ENCODE measurements at places on chromosomes 5 and 9. TPM values are rescaled to one million over a fixed set of nuclear protein-coding genes. Genes with fewer than 3 reads are reported as not detected.

Gene CYLC2
- not detected for total RNA-seq

- no peak for DNase-seq
- H3K27ac ChIP-seq = no peak overlapping the region
- H3K4me1 ChIP-seq = peaks cover 27% of the 10 kb centered on the region
- no peaks in the 10 kb centered on the region for H3K36me3 ChIP-seq
- H3K4me3 ChIP-seq = no peak overlapping the region
These were observed 29.1 kb downstream of the GADD45G start for GRCh38 chr9:89633920-89634319.

GRCh38 chr5:74586856-74587255 is 53.7 kb downstream of the ENC1 start:
- H3K4me3 ChIP-seq = no peak overlapping the region
- no peaks in the 10 kb centered on the region for H3K4me1 ChIP-seq
- H3K27me3 ChIP-seq = no peaks in the 10 kb centered on the region
- no peaks in the 10 kb centered on the region for H3K36me3 ChIP-seq
- no peak overlapping the region for H3K27ac ChIP-seq

- peaks cover under 1% of the 10 kb centered on the region for H3K27me3 ChIP-seq
- peaks cover 63% of the 10 kb centered on the region for H3K4me1 ChIP-seq
- H3K36me3 ChIP-seq = no peaks in the 10 kb centered on the region
- peak; percentile 71 for DNase-seq
- peak overlapping the region; percentile 71 for H3K27ac ChIP-seq
These were observed 74.5 kb downstream of the ADAMTS2 start for GRCh38 chr5:179270581-179271427.

DNA sequence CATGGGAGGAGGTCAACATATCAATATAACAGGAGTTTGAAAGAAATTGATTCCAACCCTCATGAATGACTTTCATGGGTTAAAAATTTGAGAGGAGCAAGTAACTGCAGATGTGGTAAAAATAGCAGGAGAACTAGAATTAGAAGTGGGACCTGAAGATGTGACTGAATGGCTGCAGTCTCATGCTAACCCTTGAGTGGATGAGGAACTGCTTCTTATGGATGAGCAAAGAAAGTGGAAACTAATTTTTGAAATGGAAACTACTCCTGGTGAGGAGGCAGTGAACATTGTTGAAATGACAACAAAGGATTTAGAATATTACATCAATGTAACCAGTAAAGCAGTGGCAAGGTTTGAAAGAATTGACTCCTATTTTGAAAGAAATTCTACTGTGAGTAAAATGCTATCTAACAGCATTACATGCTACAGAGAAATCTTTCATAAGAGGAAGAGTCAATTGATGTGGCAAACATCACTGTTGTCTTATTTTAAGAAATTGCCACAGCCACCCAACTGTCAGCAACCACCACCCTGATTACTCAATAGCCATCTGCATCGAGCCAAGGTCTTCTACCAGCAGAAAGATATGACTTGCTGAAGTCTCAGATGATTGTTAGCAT is 1683.2 kb downstream of the MAT2B start:
- H3K27me3 ChIP-seq = no peaks in the 10 kb centered on the region
- DNase-seq = no peak
- H3K4me3 ChIP-seq = no peak overlapping the region
- no peak overlapping the region for H3K27ac ChIP-seq
- no peaks in the 10 kb centered on the region for H3K36me3 ChIP-seq

DNA sequence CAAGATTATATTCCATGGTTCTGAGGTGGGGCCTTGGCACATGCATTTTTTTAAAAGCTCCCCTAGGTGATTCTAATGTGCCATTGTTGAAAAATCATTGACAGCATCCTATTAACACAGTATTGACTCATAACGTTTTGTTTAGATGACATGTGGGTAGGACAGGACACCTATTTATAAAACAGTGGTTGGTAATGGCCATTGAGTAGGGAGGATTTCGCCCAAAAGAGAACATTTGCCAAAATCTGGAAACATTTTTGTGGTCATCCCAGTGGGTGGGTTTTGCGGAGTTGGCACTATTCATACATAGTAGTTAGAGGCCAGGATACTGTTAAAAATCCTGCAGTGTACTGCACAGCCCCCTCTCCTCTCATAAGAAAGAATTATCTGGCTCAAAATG is 6.4 kb upstream of the CHD1 start:
- DNase-seq = no peak
- H3K4me1 ChIP-seq = peaks cover 17% of the 10 kb centered on the region
- no peak overlapping the region for H3K4me3 ChIP-seq
- H3K36me3 ChIP-seq = no peaks in the 10 kb centered on the region
- no peak overlapping the region for H3K27ac ChIP-seq

DNA sequence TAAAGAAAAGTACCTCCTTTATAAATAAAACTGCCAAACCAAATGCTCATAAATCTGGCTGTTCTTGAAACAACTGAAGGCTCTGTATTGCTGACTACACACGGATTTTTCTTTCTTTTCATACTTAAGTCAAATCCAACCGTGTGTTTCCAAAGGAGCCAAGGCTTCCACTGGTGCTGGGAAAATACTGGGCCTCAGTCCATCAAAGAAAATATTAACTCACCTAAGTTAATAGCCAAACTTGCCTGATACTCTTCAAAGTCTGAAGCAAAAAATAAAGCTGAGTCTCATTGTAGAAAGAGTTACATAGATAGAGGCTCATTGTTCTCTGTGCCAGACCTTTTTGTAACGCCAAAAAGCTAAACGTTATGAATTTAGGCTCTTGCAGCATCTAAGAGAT is 350.4 kb upstream of the CDH9 start:
- no peaks in the 10 kb centered on the region for H3K4me1 ChIP-seq

GRCh38 chr5:164302533-164303235 is 797.3 kb downstream of the MAT2B start:
- H3K36me3 ChIP-seq = no peaks in the 10 kb centered on the region
- H3K27ac ChIP-seq = no peak overlapping the region
- no peak for DNase-seq
- H3K27me3 ChIP-seq = no peaks in the 10 kb centered on the region
- no peaks in the 10 kb centered on the region for H3K4me1 ChIP-seq
- no peak overlapping the region for H3K4me3 ChIP-seq

- no peak overlapping the region for H3K27ac ChIP-seq
- no peaks in the 10 kb centered on the region for H3K27me3 ChIP-seq
- no peak overlapping the region for H3K4me3 ChIP-seq
- DNase-seq = no peak
- no peaks in the 10 kb centered on the region for H3K36me3 ChIP-seq
- no peaks in the 10 kb centered on the region for H3K4me1 ChIP-seq
These were observed 112.6 kb downstream of the CAVIN4 start for GRCh38 chr9:100690438-100690837.

DNA sequence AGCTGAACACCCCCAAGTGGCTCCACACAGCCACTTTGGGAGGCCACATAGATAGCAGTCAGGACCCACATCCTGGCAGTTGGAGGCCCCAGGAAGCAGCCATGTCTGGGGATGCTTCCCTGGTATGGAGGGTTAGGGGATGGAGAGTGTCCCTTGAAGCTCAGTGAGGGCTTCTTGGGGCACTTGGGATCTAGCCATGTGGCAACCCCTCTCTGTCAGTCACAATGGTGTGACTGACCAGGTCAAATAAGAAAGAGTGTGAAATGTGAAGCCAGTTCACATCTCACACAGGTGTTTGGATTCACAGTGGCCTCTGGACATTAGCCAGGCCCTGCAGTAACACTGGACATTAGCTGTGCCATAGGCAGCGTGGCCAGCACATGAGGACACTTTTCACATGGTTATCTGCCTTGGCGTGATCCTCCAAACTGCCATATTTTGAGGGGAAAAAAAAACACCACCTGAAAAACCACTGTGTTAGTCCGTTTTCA is 53.9 kb upstream of the IL17B start:
- no peak overlapping the region for H3K4me3 ChIP-seq
- no peaks in the 10 kb centered on the region for H3K27me3 ChIP-seq
- H3K4me1 ChIP-seq = peaks cover 21% of the 10 kb centered on the region
- no peak overlapping the region for H3K27ac ChIP-seq
- peaks cover 11% of the 10 kb centered on the region for H3K36me3 ChIP-seq
- DNase-seq = no peak

DNA sequence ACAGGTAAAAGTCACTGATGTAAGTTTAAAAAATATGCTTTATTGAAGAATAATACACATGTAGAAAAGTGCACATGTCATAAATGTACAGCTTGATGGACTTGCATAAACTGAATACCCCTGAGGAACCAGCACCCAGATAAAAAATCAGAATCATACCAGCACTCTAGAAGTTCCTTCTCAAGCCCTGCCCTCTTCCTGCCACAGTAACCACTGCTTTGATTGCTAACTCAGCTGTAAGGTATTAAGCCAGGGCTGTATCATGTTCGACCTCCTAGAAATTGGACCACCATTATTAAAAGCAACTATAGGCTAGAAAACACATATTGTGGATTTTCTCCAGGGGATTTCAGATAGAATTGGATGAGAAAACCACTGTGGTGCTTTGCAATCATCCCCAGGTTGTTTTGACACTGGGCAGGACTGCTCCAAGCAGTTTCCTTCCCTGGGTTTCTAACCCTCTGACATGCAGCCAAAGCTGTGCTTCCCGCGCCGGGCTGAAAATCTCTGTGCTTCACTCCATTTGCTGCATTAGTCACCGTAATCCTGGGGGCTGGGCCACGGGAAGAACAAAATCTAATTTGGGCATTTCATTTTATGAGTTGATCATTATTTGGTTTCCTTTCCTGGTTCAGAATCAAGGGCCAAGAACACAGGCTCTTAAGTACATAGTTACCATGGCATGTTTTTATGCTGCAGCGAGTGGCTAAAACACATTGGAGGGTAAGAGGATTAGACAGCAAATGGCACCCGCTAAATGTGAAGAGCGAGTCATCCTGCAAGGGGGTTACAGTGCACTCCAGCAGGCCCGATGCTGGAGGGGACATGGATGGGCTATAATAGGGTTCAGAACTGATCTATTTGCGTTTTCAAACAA is 139.4 kb upstream of the IL12B start:
- no peaks in the 10 kb centered on the region for H3K36me3 ChIP-seq
- H3K27ac ChIP-seq = no peak overlapping the region
- no peaks in the 10 kb centered on the region for H3K27me3 ChIP-seq

- no peak overlapping the region for H3K4me3 ChIP-seq
- peaks cover 16% of the 10 kb centered on the region for H3K4me1 ChIP-seq
- no peaks in the 10 kb centered on the region for H3K27me3 ChIP-seq
- no peak for DNase-seq
These were observed 101.1 kb downstream of the FGF18 start for GRCh38 chr5:171520300-171521174.

Gene FBP2
- not detected for total RNA-seq

DNA sequence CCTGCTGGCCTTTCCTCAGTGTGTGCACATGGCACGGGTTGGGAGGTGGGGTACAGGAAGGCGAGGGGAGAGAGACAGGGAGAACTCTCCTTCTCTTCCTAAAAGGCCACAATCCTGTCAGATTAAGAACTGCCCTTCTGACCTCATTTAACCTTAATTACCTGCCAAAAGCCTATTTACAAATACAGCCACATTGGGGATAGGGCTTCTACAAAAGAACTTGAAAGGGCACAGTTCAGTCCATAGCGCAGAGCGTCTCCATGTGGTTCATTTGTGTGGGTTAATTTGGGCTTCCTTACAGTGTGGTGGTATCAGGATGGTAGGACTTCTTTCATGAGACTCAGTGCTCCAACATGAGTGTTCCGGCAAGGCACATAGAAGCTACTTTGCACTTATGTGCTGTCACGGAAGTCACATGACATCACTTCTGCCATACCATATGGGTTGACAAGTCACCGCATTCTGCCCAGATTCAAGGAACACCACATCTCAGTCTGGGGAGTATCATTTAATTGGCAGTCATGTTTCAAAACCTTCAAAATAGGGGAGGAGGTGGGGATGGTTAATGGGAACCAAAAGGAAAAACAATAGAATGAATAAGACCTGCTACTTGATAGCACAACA is 46.8 kb downstream of the NLN start:
- no peak overlapping the region for H3K27ac ChIP-seq
- DNase-seq = no peak
- no peaks in the 10 kb centered on the region for H3K4me1 ChIP-seq

Gene PLAC8L1
- not detected for total RNA-seq

Gene ACTBL2
- total RNA-seq = not detected

- H3K4me3 ChIP-seq = no peak overlapping the region
- peak overlapping the region; percentile 61 for H3K27ac ChIP-seq
- H3K36me3 ChIP-seq = peaks cover 51% of the 10 kb centered on the region
These were observed 103.9 kb upstream of the DMRT1 start for GRCh38 chr9:737400-738120.

DNA sequence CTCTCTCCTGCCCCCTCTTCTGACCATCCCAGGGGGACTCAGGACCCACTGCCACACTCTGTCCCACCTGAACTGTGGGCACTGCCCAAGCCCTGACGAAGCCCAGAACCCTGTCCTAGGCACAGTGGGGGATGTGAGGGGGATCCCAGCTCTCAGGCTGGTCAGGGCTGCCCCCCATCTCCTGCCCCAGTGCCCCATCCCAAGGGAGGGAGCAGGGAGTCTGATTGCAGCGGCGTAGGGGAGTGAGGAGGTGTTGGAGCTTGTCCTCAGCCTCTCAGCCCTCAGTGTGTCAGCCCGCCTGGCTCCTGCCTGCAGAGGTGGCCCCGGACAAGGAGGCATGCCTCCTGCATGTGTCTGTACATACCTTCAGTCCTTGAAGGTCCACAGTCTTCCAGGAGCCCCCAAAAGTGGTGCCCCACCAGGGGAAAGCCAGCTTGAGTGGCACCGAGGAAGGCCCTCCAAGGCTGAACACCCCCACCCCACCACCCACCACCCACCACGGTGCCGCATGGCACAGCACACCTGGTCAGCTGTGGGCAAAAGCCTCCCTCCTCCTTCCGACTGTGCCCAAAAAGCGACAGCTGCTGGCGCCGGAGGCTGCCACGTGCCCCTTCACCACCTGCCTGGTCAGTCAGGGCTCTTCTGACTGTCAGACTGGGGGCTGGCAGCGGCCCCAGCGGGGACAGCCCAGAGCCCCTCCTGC is 930 bp downstream of the SARDH start:
- H3K4me3 ChIP-seq = peak overlapping the region; percentile 46
- H3K36me3 ChIP-seq = no peaks in the 10 kb centered on the region
- no peak overlapping the region for H3K27ac ChIP-seq
- no peaks in the 10 kb centered on the region for H3K27me3 ChIP-seq
- peak; percentile 62 for DNase-seq
- H3K4me1 ChIP-seq = peaks cover 13% of the 10 kb centered on the region

Gene SLC34A3
- 0.23 TPM for total RNA-seq

- H3K27ac ChIP-seq = peak overlapping the region; percentile 65
- H3K4me1 ChIP-seq = peaks cover 60% of the 10 kb centered on the region
- no peaks in the 10 kb centered on the region for H3K27me3 ChIP-seq
- H3K36me3 ChIP-seq = no peaks in the 10 kb centered on the region
- H3K4me3 ChIP-seq = no peak overlapping the region
These were observed 29.2 kb downstream of the RUSC2 start for GRCh38 chr9:35518981-35519679.

DNA sequence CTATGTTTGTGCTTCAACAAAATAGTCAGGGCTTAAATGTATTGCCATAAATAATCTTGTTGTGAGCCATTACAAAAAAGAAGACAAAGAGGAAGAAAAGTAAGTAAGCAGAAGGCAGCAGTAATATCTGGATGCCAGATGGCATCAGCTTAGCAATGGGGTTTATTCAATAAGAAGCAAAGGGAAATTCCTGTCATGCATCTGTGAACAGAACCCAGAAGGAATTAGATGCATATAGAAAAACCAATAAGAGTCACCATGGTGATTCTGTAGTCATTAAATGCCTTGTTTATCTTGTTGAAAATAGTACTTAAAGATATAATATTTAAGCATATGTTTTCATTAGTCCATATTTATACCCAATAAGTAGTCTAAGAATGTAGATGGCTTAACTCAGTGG is 216.0 kb downstream of the ADAMTSL1 start:
- no peak overlapping the region for H3K4me3 ChIP-seq
- no peaks in the 10 kb centered on the region for H3K36me3 ChIP-seq
- no peak overlapping the region for H3K27ac ChIP-seq
- DNase-seq = no peak
- no peaks in the 10 kb centered on the region for H3K27me3 ChIP-seq
- no peaks in the 10 kb centered on the region for H3K4me1 ChIP-seq

Gene SLC36A3
- not detected for total RNA-seq
